ENCODE measurements at places on chromosomes 1 and 21.
A peak's percentile ranks its signal among the peaks of the same experiment; 100 is the strongest.

GRCh38 chr1:24954631-24955030, 24.6 kb upstream of the RUNX3 start:
- no peak for DNase-seq

DNA sequence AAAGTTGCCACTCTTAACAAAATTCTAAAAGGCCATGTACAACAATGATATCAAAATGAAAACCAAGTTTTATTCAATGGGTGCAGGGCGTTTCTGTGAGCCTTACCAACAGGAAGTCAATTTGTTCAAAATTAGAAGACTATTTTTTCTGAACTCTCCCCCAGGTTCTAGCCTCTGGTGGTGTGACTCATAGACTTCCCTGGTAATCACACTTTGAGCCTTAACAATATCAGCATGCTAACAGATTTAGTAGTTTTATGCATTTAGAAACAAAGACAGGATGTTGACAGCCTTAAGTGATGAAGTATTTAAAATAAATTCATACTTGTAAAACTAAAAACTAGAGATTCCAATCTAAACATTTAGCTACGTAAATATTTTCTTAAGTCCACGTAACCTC, 88.4 kb downstream of the LRRC8C start:
- peak; percentile 87 for DNase-seq

GRCh38 chr1:166876540-166876838, 425 bp upstream of the TADA1 start:
- no peak for DNase-seq

GRCh38 chr1:157390651-157391050, 161.7 kb downstream of the FCRL5 start:
- DNase-seq: no peak

DNA sequence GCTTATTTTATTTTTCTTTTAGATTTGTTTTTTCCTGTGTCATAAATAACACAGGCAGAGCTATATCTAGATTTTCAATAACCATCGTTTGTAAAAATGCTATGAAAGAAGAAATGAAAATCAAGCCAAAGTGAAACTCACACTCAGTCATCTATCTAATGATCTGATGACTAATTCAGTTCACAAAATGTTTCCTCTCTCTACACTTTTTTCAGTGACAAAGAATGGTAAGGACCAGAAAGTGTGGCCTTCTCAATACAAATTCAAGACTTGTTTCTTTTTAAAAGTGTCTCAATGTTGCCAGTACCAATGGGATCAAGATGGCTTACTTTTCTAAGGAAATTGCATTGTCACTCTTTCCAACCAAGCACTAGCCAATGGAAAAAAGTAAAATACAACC, 282.8 kb upstream of the PKN2 start:
- DNase-seq: peak; percentile 56
